CD4-positive, CD25-positive, alpha-beta regulatory T cell (primary cell): ENCODE measurements at places on chromosomes 3 and 15. TPM values are rescaled to one million over a fixed set of nuclear protein-coding genes. Genes with fewer than 3 reads are reported as not detected.

DNA sequence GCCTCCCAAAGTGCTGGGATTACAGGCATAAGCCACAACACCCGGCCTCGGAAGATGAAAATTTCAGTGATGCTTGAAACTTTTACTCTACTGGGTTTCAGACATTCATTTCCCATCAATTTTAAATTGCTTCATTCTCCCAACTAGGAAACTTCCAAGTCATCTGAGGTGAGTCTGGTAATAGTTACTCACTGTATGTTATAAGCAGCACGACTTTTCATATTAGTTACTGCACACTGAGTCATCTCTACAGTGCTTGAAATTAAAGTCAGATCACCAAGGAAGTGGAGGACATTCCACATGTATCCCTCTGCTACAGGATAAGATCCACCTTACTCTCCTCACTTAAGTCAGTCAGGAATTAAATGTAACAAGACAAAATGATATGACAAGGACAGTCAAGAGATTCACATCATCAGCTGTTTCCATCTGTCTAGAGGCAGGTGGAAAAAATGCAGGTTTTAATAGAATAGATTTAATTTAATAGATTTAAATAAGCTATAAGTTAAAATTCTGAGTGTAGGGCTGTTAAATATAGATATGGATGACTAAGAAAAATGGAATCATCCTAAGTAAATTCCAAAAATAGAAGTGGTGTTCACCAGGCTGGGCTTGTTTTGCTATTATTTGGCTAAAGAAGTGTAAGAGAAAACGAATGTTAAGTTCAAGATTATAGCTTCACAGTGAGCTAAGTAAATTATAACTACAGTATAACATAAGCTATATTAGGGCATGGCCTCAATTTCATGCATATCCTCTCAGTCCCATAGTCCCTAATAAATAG lies 104.4 kb downstream of the TMCO5A start:
- no peak for DNase-seq

DNA sequence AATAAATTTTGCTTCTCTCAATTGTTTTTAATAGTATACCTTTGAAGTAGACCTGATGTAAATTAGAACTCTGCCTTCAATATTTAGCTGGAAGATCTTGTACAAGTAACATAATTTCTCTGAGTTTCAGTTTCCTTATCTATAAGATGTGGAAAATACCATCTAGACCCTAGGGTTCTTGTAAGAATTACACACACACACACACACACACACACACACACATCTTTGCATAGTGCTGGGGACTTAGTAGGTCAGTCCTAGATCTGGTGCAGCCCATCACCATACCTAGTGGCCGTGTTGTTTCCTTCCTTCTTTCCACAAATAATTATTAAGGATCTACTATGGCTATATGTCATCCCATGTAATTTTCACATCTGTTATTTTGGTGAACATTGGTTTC lies 11.0 kb downstream of the TRAT1 start:
- no peak for DNase-seq

The SH2D7 gene
- not detected for total RNA-seq

The TNIK gene
- 162 TPM for total RNA-seq

DNA sequence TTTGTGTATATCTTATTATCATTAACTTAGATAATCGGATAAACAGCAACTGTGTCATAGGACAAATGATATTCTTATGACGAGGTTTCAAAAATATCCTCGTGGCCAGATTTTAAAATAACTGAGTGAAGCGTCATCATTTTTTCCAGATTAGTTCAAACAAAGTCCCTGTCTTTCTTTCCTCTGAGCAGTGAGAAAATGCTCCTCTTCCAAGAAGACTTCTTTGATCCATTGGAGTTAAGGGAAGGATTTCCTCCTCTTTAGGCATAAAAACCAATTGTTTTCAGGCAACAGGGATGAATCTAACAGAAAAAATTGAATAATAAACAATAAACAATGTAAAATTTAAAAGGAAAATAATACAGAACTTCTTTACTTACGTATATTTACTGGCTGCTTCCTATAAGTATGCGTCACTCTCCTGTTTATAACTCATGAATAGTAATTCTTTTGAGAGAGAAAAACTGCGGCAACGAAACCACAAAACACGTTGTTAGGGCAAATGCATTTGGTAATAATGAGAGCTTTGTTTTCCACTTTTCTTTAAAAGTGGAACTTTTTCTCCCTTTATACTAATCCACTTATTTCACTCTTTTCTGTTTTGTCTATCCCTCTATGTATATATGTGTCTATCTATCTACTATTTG lies 419.4 kb upstream of the ONECUT1 start:
- DNase-seq, result no peak

DNA sequence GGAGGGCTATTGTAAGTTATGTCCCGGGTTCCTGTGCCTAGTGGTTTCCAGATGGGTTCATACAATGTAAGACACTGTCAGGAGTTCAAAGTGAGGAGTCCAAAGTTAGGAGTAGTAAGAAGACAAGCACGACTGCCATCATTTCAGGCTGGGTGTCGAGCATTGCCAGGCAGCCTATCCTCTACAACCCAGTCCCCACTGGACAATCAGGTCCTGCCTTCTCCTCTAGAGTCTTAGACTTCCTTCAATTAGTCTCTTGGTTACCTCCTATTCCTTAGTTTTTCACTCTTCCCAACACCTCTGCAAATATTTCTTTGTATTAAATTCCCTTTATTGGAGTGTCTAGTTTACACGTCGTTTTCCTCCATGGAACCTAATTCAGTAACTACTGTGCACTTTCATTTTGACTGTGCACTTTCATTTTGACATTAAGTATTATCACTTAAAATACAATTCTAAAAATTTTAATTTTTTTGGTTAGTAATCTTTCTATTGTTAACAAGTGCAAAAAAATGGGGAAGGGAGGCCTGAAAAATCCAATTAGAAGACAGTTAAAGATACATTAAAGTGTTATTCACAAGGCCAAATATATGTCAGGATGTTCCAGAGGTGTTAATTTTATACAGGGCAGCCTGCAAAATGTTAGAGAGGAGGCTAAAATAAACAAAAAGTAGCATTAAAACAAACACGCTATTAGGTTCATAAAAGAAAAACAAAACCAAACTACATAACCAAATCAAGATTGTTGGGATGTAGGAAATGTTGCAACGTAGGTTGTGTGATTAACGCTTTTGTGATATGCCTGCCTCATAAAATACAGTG lies 155.3 kb downstream of the TBL1XR1 start:
- no peak for DNase-seq

The AADACL2 gene
- not detected for total RNA-seq

GRCh38 chr3:180680097-180680430 lies 775 bp upstream of the CCDC39 start:
- peak; percentile 23 for DNase-seq

The GOLGA6L10 gene
- 2.3 TPM for total RNA-seq

The PROK2 gene
- total RNA-seq, result 6.5 TPM

DNA sequence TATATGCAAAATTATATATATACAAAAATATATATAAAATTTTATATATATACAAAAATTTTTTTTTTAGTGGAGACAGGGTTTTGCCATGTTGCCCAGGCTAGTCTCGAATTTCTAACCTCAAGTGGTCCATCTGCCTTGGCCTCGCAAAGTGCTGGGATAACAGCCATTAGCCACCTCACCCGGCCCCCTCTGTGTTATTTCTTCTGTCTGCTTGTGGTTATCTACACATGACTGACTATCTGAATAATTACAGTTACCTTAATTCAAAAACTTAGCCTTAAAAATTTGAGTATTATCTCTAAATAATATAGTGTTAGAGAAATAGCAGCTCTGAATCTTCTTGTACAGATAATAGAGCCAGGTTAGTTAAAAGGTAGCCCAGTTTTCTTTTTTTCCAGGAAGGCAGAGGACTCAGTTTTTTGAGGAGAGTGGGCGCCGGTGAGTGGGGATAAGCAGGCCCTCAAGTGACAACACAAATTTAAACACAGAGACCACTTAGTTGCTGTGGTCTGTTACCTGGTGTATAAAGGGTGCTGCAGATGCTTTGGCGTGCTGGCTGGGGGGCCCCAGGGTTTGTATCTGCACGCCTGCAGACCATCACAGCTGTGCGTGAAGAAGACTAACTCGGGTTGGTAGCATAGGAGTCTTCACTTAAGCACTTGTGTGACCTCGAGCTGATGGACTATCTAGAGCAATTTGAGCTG lies 83.7 kb downstream of the TRAK1 start:
- DNase-seq, result no peak

The ZDHHC23 gene
- total RNA-seq, result 7.4 TPM

GRCh38 chr3:24714436-24714835 lies 219.8 kb upstream of the THRB start:
- DNase-seq, result no peak

DNA sequence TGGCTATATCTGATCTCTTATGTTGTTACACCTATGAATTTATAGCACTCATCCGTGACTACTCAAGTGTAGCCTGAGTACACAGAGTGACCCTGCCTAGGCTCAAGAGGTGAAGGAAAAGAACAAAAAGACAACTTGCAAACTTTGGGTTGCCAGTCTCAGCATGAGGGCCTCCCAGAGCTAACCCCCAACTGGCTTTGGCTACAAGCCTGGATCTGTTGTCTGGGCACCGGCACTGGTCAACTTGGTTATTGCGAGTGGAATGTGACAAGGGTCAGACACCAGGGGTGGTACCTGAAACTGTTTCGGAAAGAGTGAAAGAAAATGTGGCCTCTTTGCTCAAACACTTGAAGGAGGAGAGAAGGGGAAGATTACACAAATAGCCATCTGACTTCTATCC lies 49.5 kb upstream of the BCL6 start:
- no peak for DNase-seq

The RBP2 gene
- total RNA-seq, result not detected

GRCh38 chr3:52739730-52740129 lies 31.0 kb downstream of the NEK4 start:
- no peak for DNase-seq

- DNase-seq, result no peak
Measured at GRCh38 chr3:97269202-97269601, 454.8 kb downstream of the EPHA6 start.

The SAMD7 gene
- not detected for total RNA-seq

DNA sequence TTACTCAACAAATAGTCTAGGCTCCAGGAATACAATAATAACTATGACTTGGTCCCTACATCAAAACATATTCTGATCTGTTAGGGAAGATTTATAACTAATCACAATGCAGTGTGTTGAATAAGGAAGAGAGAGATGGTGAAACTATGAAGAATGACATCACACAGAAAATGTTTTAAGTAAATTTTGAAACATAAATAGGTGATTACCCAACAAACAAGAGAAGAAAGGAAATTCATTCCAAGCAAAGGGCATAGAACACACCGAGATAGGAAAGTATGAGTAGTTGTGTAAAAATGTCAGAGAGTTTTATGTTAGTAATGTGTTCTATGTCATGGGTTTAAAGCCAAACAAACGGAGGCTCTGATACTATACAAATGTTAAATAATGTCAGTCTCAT lies 13.4 kb downstream of the SEC62 start:
- DNase-seq, result no peak

The SRGAP3 gene
- total RNA-seq, result 8.1 TPM

GRCh38 chr3:14691239-14691638 lies 16.3 kb downstream of the C3orf20 start:
- DNase-seq, result no peak

The CD80 gene
- total RNA-seq, result 24.2 TPM

GRCh38 chr3:124519591-124520194 lies 210.6 kb upstream of the UMPS start:
- DNase-seq, result no peak

DNA sequence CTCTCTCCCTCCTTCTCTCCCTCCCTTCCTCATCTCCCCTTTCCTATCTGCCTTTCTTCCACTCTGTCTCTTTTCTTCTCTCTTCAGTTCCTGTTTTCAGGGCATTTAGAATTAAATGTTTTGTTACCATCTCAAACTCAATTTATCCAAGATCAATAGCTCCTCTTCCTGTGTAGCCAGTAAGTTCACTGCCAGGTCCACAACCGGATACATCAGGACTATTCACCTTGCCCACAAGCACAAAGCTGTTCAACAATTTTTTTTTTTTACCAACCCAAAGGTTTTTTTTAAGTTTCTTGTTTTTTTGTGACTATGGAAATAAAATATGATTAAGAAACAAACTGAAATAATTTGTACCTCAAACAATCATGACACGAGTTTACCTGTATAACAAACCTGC lies 26.1 kb downstream of the FBN1 start:
- no peak for DNase-seq

DNA sequence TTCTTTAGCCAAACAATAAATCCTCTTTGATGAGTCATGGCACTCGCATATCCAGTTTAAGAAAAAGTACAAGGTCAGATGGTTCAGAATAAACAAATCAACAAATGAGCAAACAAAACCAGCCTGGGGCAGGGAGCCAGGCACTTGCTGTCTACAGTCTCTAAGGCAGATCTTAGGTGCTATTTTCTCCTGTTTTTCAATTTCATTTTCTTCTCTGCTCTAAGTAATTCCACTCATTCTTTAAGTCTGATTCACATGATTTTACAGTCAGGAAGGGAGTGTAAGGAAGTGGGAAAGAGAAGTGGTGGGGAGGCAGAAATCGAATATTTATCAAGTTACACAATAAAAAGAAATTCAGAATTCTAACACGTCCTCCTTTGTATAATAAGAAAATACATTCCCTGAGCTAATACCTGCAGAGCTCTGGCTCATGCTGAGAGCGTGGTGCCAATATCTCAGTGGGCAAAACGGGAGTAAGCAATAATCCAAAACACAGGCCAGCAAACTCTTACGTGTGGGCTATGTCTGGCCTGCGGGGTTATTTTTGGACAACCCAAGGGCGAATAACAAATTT lies 298.6 kb downstream of the ADAMTS17 start:
- no peak for DNase-seq

GRCh38 chr3:111080413-111080812 lies 8.8 kb downstream of the NECTIN3 start:
- peak; percentile 7 for DNase-seq

The GOLGA8K gene
- not detected for total RNA-seq

DNA sequence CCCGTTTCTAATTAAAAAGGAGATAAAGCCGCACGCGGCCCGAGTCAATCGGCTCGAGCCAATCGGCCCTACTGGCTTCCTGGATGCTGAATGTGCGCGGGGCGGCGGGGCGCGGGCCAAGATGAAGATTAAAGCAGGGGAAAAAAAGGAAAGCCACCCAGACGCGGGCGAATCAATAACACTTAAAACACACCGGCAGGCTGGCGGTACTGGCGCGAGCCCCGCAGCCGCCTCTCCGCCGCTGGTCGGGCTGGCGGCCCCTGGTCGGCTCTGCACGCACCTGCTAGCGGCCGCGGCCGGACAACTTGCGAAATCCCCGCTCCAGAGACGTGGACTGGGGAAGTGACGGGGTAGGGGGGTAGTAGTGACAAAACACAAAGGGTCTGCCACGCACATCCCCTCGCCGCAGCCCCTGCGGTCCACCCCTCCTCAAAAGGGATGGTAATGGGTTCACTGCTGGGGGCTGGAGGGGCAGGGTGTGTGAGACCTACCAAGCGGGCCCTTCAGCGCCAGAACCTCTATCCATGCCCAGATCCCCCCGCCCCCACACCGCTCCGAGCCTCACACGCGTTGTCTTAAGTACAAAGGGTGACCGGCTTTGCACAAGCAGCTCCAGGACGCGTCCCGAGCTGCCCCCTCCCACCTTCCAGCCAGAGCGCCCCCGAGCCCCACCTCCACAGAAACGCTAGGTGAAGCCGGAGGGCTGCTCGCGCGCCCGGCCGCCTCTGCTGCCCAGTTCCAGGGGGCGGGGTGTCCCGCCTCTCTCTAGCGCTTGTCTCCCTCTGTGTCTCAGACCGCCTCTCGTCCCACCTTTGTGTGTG lies 1.4 kb downstream of the WNT7A start:
- DNase-seq, result no peak

The NRG4 gene
- not detected for total RNA-seq
